HuH-7.5 (cell line): ENCODE measurements at places on chromosomes 11 and 22.

DNA sequence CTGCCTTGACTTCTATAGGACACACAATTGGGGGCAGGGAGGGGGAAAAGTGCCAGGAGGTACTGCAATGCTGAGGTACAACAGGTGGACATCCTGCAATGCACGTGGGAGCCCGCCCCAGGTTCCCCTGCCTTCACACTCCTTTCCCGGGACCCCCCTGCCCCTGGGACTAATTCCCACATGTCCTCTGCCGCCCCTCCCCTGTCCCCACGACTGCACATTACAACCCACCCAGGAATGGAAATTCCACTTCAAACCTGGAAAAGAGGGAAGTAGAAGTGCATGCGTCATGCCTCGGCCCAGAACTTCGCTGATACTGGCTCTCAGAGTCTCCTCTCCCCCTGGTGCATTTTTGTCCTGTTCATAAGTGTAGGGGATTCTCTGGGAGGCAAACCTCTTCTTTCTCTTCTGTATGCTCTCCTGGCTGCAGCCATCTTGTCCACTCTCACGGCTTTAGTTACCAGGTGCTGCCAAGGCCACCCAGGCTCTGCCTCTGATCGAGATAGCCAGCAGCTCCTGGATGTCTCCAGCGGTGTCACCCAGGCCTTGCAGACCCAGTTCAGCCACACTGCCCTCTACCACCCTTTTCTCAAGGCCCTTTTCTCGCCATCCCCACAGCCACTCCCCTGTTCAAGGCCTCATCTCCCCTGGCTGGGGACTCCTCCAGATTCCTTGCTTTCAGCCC, 43.7 kb downstream of the GDPD5 start:
- DNase-seq = no peak

- no peak for DNase-seq
Observed at GRCh38 chr11:74322667-74323066, 11.2 kb upstream of the P4HA3 start.

GRCh38 chr22:42442748-42443147, 10.5 kb upstream of the NFAM1 start:
- no peak for DNase-seq

- DNase-seq = no peak
Observed at GRCh38 chr11:122791836-122792235, 46.5 kb upstream of the CRTAM start.

DNA sequence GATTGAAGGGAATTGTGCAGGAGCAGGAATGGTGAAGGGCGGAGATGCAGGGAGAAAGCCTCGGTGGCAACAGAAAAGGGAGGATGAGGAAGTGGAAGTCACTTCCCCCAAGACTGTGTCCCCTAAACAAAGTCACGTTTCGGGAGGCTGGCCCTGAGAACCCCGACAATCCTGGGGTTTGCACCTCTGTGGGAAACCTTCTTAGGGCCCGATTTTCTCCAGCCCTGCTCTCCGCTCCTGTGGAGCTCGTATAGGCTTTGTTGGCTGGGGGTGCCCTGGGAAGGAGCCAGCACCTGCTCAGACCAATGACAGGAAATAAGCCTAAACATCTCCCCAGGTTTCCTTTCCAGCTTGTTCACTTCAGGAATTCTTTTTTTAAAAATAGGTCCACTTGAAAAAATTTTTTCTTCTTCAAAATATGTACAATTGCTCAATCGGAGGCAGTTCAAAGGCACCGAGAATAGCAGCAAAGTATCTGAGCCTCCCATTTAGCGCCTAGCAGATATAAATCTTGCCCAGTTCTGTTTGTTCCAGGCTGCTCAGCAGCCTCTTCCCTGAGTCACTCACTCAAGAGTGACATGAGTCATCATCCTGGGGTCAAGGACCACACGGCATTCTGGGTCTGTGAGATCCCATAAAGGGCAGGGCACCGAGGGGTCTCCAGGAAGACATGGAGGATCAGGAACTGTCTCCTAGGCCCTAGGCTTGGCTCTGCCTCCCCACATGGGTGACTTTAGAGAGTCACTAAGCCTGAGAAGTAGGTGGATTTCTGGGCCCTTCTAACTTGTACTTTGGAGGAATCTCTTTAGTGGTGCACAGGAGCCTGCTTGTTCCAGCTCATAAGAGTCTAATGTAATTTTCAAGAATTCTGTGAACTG, 34.0 kb downstream of the IRAG1 start:
- DNase-seq = no peak

DNA sequence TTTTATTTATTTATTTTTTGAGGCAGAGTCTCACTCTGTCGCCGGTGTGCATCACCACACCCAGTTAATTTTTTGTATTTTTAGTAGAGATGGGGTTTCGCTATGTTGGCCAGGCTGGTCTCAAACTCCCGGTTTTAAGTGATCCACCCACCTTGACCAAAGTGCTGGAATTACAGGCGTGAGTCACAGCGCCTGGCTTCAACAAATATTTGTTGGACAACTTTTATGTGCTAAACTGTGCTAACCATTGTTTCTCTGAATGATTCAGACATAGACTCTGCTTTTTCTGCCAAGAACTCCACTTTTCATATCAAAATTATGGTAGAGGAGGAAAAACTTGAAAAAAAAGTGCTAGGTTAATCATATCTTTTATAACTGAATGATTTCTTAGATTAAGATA, 36.3 kb downstream of the MMP7 start:
- no peak for DNase-seq

DNA sequence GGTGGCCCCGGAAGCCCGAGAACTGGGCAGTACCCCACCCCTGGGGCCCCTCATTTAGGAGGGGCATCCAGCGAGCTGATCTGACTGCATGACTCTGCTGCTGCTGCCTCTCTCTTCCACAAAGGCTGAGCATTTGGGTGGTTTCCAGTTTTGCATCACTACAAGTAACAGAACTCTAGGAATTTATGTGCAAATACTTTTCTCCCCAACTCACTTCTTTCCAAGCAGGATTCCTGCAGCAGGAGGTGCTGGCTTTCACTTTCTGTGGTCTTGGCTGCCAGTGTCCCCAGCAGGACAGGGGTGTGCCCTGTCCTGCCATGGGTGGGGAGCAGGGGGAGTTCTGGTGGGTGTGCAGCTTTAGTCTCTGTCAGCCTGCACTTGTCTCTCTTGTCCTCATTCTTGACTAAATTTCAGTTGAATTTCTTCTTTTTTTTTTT, 21.2 kb downstream of the UPB1 start:
- DNase-seq = no peak

DNA sequence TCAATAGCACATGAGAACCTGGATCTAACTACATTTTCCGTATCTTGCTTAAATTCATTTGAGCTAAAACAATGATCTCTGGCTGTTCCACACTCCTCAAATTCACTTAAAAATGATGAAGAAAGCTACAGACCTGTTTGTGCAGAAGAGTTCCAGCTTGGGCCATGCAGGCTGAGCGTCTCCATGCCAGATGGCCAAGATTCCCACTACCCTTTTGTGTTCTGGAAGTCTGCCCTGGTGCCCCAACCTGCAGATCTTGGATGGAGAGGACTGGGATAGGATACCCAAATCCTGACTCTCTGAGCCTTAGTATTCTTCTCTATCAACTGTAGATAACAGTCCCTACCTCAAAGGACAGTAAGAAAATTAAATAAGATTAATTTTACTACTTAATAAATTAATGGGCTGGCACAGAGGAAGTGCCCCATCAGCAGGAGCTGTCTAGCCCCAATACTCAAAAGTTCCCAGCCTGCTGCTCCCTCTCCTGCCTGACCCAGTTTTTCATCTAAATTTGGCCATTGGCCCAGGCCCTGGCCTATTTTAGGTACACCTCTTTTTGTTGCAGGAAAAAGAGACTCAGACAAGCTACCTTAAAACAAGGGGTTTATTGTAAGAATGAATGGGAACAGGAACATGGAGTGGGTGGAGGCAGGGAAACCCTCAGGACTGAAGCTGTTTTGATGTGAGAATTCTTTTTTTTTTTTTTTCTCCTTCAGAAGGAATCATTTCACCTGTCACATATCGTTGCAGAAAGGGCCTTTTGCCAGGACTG, 81.4 kb upstream of the GRK3 start:
- DNase-seq = no peak

DNA sequence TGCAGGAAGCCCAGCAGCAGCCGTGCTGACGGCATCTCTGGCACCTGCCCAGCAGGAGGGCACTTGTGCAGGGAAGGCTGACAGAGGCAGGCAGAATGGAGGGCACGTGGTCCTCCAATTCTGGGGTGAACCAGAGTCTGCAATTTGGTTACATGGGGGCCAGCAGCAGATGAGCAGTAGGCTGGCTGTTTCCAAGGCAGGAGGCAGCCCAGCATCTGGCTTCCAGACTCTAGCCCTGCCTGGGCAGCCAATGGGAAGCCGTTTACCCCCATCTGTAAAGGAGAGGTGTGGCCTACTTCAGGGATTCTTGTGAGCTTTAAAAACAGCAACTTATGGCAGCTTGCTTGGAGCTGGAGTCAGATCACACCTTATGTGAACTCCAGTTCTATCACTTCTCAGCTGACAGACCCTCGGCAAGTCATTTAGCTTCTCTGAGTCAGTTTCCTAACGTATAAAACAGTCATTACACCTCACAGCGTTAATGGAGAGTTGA, 27.9 kb upstream of the RASL10A start:
- no peak for DNase-seq

DNA sequence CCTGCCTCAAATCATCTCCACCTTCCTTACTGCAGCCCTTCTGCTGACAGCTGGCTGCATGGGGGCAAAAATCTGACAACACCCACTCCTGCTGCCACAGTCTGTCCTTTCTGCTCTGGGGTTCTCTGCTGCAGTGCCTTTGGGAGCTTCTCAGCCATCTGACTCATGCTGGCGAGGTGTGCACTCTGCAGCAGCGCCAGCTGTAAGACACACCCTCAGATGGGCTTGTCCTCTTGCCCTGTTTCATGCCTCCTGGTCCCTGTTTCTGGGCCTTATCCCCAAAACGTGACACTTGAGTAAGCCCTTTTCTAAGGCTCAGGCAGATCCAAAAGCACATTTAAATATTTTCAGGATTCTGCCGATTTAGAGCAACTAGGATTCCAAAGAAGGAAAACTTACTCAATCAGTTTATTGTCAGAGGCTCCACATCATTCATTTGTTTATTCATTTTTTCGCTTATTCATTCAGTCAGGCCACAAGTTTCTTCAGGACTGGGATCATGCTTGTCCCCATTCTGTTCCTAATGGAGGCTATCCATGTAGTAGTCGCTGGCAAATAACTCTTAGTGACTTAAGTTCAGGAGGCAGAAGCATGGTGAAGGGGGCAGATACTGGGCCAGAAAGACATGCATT, 60.2 kb downstream of the SMIM38 start:
- no peak for DNase-seq

DNA sequence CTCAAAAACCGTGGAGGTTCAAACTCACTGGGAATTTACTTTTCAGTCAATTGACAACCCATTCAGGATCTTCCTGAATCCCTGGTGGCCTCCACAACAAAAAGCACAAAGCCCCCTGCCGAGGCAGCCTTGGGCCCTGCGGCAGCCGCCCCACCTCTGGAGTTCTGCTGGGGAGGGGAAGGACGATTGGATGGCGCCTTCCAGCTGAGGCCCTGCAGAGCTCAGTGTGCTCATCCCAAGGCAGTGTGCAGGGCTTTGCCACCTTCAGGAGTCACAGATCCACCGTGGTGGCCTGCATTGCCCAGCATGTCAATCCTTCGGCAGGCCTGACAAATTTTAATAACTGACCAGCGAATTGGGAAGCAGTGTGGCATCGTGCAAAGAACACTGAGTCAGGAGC, 7.4 kb downstream of the ZFTA start:
- no peak for DNase-seq

- no peak for DNase-seq
Observed at GRCh38 chr11:88213406-88213805, 38.2 kb upstream of the RAB38 start.

DNA sequence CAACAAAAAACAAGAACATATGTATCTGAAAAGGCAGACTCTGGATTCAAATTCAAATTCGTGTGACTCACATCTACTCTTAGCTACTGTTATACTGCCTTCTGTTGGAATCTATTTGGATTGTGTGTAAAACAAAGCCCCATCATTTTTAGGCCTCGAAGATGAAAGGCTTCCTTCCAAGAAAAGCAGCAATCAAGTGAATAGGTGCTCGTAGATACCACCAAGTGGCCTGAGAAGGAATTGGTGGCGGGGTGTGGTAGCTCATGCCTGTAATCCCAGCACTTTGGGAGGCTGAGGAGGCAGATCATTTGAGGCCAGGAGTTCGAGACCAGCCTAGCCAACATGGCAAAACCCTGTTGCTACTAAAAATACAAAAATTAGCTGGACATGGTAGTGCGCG, 4.2 kb downstream of the GRAMD1B start:
- DNase-seq = no peak

GRCh38 chr11:64558065-64558745, 32.8 kb upstream of the SLC22A12 start:
- no peak for DNase-seq

- no peak for DNase-seq
Observed at GRCh38 chr11:19939415-19939929, 220.8 kb downstream of the DBX1 start.

DNA sequence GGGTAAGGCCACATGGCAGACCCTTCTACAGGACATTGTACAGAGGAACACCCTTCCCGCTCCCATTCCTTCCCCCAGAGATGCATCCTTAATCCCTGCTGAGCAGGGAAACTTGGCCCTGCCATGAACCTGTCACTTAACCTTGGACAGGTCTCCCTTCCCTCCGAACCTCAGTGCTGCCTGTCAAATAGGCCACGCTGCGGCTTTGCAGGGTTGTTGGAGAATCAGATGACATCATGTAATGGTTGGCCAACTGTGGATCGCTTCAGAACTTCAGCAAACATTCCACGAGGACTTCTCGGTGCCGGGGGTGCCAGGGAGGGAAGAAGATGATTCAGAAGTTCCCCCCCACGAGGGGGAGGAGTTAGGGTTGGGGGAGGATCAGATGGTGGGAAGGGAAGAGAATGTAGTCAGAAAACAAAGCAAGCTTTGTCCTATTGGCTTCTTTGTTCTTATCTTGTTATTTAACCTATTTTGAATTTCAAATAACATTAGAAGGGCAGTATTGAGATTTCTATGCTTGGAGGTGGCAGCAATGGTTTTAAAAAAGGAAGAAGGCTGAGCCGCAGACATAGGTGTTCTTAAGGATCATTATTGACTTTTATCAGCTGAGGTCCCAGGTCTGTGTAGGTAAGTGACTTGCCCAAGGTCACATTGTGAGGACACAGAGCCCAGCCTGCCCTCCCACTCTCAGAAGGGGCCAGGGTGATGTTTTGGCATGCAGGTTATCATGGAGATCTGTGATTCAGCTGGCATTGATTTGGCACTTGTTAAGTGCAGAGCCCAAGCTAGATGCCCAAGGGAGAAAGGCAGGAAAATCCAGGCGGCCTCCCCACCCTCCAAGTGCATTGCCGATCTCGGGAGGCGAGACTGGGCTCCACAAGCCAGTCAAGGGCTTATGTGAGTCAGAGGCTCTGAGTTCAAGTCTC, 3.1 kb downstream of the CDC42EP1 start:
- no peak for DNase-seq
